SHP77 (cell line): ENCODE measurements at places on chromosomes 2 and 18.

GRCh38 chr2:105950521-105951383, 206.0 kb downstream of the NCK2 start:
- no peak for DNase-seq

GRCh38 chr2:220424561-220424960, 797.1 kb downstream of the SLC4A3 start:
- no peak for DNase-seq

DNA sequence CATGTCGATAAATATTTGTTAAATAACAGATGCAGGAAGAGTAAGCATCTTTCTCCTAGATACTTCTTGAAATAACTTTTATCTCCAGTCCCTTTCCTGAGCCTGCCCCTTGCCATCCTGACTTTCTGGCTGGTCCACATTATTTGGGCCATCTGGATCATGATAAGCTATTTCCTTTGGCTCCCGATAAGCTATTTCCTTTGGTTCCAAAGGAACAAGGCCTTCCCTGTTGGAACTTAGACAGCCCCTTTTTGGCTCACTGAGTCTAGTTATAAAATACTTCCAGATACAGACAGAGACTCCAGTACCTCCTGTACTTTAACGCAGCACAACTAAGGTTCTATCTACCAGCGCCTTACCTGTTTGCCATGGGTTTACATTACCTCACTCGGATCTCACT, 205.3 kb upstream of the CCDC150 start:
- DNase-seq = no peak

DNA sequence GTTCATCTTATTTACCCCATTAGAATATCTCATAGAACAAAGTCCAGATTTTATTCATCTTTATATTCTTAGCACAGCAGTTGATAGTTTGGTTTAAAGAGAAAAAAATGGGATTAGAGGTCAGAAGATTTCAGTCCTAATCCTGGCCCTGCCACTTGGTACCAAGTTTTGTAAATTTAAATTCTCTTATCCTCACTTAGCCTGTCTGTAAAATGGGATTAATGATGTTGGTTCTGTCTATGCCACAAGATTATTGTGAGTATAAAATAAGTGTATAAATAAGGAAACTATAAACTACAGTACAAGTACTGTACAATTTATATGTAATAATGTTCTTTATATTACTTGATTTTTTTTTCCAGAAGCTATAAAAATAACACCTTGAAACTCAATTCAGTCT, 17.1 kb upstream of the DRC1 start:
- DNase-seq = no peak

DNA sequence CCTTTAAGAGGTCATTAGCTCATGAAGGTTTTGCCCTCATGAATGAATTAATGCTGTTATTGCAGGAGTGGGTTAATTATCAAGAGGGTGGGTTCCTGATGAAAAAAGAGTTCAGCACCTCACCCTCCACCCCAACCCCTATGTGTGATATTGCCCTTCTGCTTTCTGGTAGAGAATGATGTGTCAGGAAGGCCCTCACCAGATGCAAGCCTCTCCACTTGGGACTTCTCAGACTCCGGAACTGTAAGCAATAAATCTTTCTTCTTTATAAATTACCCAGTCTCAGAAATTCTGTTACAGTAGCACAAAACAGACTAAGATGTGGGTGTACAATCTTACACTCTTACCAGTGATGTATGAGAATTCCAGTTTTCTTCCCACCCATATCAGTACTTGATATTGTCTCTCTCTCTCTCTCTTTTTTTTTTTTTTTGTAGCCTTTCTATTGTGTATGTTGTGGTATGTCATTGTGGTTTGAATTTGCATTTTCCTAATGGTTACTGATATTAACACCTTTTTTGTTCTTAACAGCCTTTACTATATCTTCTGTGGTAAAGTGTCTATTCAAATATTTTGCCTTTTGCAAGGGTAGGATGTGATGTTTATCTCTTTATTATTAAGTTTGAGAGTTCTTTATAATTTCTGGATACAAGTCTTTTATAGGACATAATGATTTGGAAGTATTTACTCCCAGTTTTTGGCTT, 10.4 kb upstream of the MAP2 start:
- DNase-seq = no peak

- DNase-seq = peak; percentile 39
Measured at GRCh38 chr2:55518841-55519165, 715 bp upstream of the CFAP36 start.

GRCh38 chr2:69001879-69002278, 11.1 kb upstream of the ANTXR1 start:
- DNase-seq = no peak

GRCh38 chr18:14922965-14923565, 175.1 kb downstream of the ANKRD30B start:
- DNase-seq = no peak
